ENCODE measurements at places on chromosomes 11 and 22. TPM values are rescaled to one million over a fixed set of nuclear protein-coding genes. Genes with fewer than 3 reads are reported as not detected.

CDC45 gene
- 121 TPM for total RNA-seq

GRCh38 chr11:42255906-42256305 lies 796.5 kb upstream of the LRRC4C start:
- H3K27ac ChIP-seq = no peak overlapping the region
- no peak overlapping the region for H3K4me3 ChIP-seq
- no peak for DNase-seq
- no peaks in the 10 kb centered on the region for H3K27me3 ChIP-seq

BBOX1 gene
- not detected for total RNA-seq

DNA sequence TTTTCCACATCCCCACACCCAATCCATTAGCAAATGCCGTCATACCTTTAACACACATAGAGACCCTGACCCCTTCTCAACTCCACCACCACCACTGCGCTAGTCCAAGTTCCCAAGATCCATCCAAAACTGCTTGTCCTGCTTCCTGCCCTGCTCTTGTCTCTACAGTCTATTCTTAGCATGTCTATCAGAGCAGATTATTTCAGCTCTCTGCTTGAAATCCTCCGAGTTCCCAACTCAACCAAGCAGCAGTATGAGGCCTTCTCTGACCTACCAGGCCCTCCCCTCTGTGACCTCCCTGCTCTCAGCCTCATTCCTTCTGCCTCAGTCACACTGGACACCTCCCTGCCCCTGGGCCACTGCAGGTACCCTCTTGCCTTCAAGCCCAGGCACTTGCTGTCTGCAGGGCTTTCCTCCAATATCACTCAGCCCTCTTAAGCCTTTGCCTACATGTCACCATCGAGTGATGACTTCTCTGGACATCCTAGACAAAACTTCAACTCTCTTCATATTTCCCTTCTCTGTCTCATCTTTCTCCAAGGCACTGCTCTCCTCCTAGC lies 134.6 kb downstream of the SPATA19 start:
- H3K4me3 ChIP-seq = no peak overlapping the region
- no peak for DNase-seq
- H3K36me3 ChIP-seq = no peaks in the 10 kb centered on the region
- no peaks in the 10 kb centered on the region for H3K4me1 ChIP-seq
- H3K27me3 ChIP-seq = peaks cover 3% of the 10 kb centered on the region

GRCh38 chr22:43432883-43433415 lies 21.1 kb downstream of the MPPED1 start:
- no peak overlapping the region for H3K27ac ChIP-seq
- H3K4me3 ChIP-seq = no peak overlapping the region
- no peaks in the 10 kb centered on the region for H3K36me3 ChIP-seq
- H3K27me3 ChIP-seq = peaks cover 6% of the 10 kb centered on the region
- H3K4me1 ChIP-seq = no peaks in the 10 kb centered on the region
- DNase-seq = no peak

DNA sequence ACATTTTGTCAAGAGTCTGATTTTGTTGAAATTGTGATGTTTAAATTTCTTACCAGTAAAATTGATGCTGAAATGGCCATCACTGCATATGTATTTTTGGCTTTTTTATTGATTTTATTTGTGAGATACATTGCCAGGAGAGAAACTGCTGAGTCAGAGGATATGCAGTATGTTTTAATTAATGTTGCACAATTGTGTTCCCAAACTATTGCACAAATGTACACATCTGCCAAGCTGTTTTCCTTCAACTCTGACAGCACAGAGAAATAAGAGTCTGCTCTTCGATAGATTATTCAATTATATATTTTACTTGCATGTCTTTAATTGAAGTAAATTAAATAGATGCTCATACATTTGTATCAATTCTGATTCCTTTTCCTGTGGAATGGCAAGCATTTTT lies 640.2 kb upstream of the LUZP2 start:
- no peaks in the 10 kb centered on the region for H3K27me3 ChIP-seq
- no peak overlapping the region for H3K27ac ChIP-seq
- no peaks in the 10 kb centered on the region for H3K36me3 ChIP-seq

- no peak for DNase-seq
- no peaks in the 10 kb centered on the region for H3K36me3 ChIP-seq
- no peak overlapping the region for H3K4me3 ChIP-seq
- H3K27me3 ChIP-seq = no peaks in the 10 kb centered on the region
- H3K4me1 ChIP-seq = peaks cover 19% of the 10 kb centered on the region
These were observed 86.4 kb upstream of the WNT11 start for GRCh38 chr11:76292583-76293188.

All from activated CD4-positive, alpha-beta T cell treated with anti-CD3 and anti-CD28 coated beads, Interleukin-2, amount 10 ng/mL, durations not matched to agents 24 days and 14 days (primary cell).